Vagina (tissue), 2 donors: ENCODE measurements at places on chromosomes 7 and 10. TPM values are rescaled to one million over a fixed set of nuclear protein-coding genes. Genes with fewer than 3 reads are reported as not detected.

The RPEL1 gene
- not detected for total RNA-seq

The TAS2R4 gene
- total RNA-seq: 1.5 TPM

DNA sequence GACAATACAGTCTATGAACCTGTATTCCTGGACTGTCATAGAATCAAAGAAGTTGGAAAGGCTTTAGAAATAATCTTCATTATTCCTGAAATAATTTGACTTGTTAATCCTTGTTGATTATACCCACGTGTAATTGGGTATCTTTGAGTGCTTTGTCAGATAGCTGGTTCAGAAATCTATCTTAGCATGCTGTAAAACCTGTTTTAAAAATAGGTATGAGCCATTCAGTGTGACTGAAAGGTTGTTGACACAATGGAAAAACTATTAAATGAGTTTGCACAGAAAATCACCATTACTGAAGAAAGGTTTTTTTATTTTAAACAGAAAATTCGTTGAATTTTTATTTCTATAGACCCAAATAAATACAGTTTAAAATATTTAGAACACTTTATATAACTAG, 38.7 kb downstream of the PHTF2 start:
- no peak overlapping the region for H3K4me3 ChIP-seq
- H3K36me3 ChIP-seq: no peaks in the 10 kb centered on the region
- no peaks in the 10 kb centered on the region for H3K27me3 ChIP-seq
- H3K4me1 ChIP-seq: peaks cover 7% of the 10 kb centered on the region
- no peak for DNase-seq

GRCh38 chr7:46210467-46210866, 289.4 kb upstream of the IGFBP3 start:
- no peaks in the 10 kb centered on the region for H3K27me3 ChIP-seq
- H3K36me3 ChIP-seq: no peaks in the 10 kb centered on the region
- H3K4me3 ChIP-seq: no peak overlapping the region
- DNase-seq: peak; percentile 32

DNA sequence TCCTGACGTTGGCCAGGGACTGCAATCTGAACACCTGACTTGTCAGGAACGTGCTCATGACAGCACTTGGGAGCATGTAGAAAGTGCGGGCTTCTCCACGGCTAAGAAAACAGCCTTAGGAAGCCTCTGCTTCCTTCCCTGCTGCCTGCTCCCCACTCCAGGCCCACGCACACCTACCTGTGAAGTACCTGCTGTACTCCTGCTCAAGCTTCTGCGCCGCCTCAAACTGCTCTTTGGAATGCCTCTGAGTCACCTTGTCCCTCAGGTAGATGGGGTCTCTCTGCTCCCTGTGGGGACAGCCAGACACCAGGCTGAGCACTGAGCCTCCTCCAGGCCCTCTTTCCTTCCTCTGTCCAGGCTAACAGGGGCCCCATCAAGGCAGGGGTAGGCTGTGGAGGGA, 132.7 kb downstream of the DLG5 start:
- no peak for DNase-seq
- H3K27ac ChIP-seq: no peak overlapping the region
- H3K36me3 ChIP-seq: no peaks in the 10 kb centered on the region
- no peak overlapping the region for H3K4me3 ChIP-seq
- no peaks in the 10 kb centered on the region for H3K4me1 ChIP-seq

DNA sequence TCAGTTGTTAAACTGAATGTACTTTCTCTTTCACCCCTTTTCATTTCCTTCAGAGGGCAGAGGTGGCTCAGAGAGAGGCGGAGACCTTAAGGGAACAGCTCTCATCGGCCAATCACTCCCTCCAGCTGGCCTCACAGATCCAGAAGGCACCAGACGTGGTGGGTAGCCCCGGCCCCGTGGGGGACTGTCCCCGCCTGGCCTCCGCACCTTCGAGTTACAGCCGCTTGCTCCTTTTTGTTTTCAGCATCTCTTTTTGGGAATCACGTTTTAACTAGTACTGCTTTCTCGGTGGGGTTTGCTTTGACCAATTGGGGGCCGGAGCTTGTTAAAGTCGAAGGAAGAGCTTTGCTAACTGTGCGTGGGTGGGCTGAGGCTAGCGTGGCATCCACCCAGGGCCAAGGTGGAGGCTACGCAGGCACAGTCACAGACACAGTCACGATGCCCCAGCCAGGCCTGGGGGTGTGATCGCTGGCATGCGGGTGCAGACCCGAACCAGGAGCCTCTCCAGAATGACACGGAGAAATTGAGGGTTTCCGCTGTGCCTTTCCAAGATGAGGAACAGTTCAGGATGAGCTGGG, 116.2 kb upstream of the SH2B2 start:
- H3K4me1 ChIP-seq: peaks cover 4% of the 10 kb centered on the region
- DNase-seq: no peak

- DNase-seq: no peak
- no peak overlapping the region for H3K4me3 ChIP-seq
- H3K27ac ChIP-seq: no peak overlapping the region
- H3K4me1 ChIP-seq: peaks cover 14% of the 10 kb centered on the region
- no peaks in the 10 kb centered on the region for H3K36me3 ChIP-seq
These were observed 4.1 kb upstream of the GTPBP4 start for GRCh38 chr10:983971-984655.

GRCh38 chr10:95392681-95393164, 101.9 kb upstream of the PDLIM1 start:
- H3K27ac ChIP-seq: peak overlapping the region; percentile 0
- H3K36me3 ChIP-seq: no peaks in the 10 kb centered on the region
- H3K4me3 ChIP-seq: no peak overlapping the region
- peaks cover 48% of the 10 kb centered on the region for H3K4me1 ChIP-seq
- no peak for DNase-seq
- H3K27me3 ChIP-seq: no peaks in the 10 kb centered on the region

- H3K27ac ChIP-seq: no peak overlapping the region
- no peak for DNase-seq
- H3K36me3 ChIP-seq: no peaks in the 10 kb centered on the region
- H3K4me1 ChIP-seq: no peaks in the 10 kb centered on the region
- H3K27me3 ChIP-seq: no peaks in the 10 kb centered on the region
These were observed 96.7 kb upstream of the NOBOX start for GRCh38 chr7:144500225-144500624.

- H3K27me3 ChIP-seq: no peaks in the 10 kb centered on the region
- no peaks in the 10 kb centered on the region for H3K4me1 ChIP-seq
- DNase-seq: no peak
These were observed 21.3 kb upstream of the ZNF467 start for GRCh38 chr7:149794661-149795060.

DNA sequence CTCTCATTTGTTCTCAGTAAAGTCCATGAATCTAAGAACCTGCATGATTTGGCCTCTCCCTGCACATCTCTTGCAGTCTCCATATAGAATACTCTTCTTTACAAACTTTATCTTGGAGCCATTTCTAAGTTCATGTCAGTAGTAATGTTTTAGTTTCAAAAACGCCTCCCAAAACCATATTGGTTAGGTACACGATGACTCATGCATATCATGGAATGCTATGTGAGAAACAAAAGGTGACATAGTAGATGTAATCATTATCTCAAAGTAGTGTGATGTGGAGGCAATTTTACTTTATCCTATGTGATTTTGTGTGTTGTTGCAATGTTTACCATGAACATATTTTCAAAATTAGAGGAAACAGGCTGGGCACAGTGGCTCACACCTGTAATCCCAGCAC, 520.7 kb downstream of the KCNMA1 start:
- H3K27me3 ChIP-seq: no peaks in the 10 kb centered on the region
- H3K4me3 ChIP-seq: no peak overlapping the region
- H3K27ac ChIP-seq: no peak overlapping the region
- no peaks in the 10 kb centered on the region for H3K36me3 ChIP-seq
